ENCODE measurements at places on chromosomes 7 and 10. TPM values are rescaled to one million over a fixed set of nuclear protein-coding genes. Genes with fewer than 3 reads are reported as not detected.

Gene OPN1SW
- total RNA-seq: not detected

Gene MKX
- total RNA-seq: 1.6 TPM

Gene KMT2E
- total RNA-seq: 88.2 TPM

Gene BRAT1
- total RNA-seq: 24.4 TPM

Gene VAX1
- not detected for total RNA-seq

Gene CUL1
- total RNA-seq: 47.5 TPM

Gene CFAP70
- total RNA-seq: 11.3 TPM

Gene DOCK1
- 44.8 TPM for total RNA-seq

DNA sequence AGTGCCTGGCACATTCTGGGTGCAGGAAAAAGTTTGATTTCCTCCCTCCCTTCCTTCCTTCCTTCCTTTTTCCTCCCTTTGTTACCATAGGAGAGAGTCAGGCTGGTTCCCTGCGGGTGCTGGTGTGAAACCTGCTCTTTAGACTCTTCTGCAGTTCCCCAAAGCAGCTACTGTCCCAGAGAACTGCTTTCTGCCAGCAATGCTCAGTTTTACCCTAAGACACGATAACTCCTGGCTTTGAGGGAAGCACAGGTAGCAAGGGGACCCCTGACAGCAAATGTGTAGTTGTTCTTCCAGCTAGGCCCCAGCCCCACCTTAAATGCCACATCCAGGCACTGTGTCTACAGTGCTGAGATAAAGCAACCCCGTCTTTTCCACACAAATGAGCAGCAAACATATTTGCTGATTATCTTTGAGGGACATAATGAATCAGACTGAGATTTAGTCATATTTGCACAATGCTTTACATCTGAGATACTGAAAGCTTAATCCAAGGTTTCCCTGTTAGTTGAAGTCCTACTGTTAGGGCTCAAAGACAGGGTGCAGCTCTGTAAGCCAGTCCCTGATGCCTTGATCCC lies 55.5 kb downstream of the MET start:
- no peaks in the 10 kb centered on the region for H3K27me3 ChIP-seq
- H3K36me3 ChIP-seq: no peaks in the 10 kb centered on the region

GRCh38 chr7:1650363-1651030 lies 19.6 kb upstream of the ELFN1 start:
- no peak overlapping the region for H3K27ac ChIP-seq
- no peaks in the 10 kb centered on the region for H3K4me1 ChIP-seq
- H3K36me3 ChIP-seq: no peaks in the 10 kb centered on the region

- H3K36me3 ChIP-seq: no peaks in the 10 kb centered on the region
- H3K4me3 ChIP-seq: no peak overlapping the region
- no peak for DNase-seq
- H3K27ac ChIP-seq: no peak overlapping the region
- H3K4me1 ChIP-seq: no peaks in the 10 kb centered on the region
Measured at GRCh38 chr10:65040796-65041195, 1519.6 kb downstream of the REEP3 start.

- H3K27me3 ChIP-seq: no peaks in the 10 kb centered on the region
- DNase-seq: no peak
- H3K4me1 ChIP-seq: no peaks in the 10 kb centered on the region
- no peak overlapping the region for H3K4me3 ChIP-seq
- H3K27ac ChIP-seq: no peak overlapping the region
Measured at GRCh38 chr10:44769450-44769849, 141.7 kb upstream of the TMEM72 start.

GRCh38 chr7:129990403-129991192 lies 37.8 kb upstream of the UBE2H start:
- H3K36me3 ChIP-seq: no peaks in the 10 kb centered on the region
- H3K4me3 ChIP-seq: no peak overlapping the region
- H3K4me1 ChIP-seq: no peaks in the 10 kb centered on the region
- H3K27me3 ChIP-seq: no peaks in the 10 kb centered on the region
- DNase-seq: no peak

DNA sequence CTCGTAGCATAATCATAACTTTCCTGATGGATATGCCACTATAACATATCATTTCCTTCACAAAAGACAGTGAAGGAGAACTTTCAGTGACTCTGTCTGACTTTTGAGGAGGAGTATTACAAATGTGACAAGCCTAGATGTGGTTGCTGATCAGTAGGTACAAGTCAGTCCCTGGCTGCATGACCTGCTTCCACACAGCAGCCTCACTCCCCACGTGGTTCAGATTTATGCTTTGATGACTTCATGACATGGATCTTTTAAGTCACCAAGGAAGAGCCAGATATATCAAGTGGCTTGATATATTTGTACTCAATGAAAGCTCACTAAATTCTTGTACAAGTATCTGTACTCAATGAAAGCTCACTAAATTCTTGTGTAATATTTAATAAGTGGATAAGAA lies 50.9 kb upstream of the MKLN1 start:
- DNase-seq: no peak
- H3K36me3 ChIP-seq: no peaks in the 10 kb centered on the region
- H3K27me3 ChIP-seq: no peaks in the 10 kb centered on the region
- H3K4me1 ChIP-seq: no peaks in the 10 kb centered on the region

- no peaks in the 10 kb centered on the region for H3K4me1 ChIP-seq
- no peak overlapping the region for H3K27ac ChIP-seq
- no peaks in the 10 kb centered on the region for H3K36me3 ChIP-seq
- no peaks in the 10 kb centered on the region for H3K27me3 ChIP-seq
Measured at GRCh38 chr7:46909601-46910051, 672.3 kb downstream of the TNS3 start.

- H3K4me1 ChIP-seq: peaks cover 17% of the 10 kb centered on the region
- no peak overlapping the region for H3K27ac ChIP-seq
- H3K4me3 ChIP-seq: no peak overlapping the region
- no peak for DNase-seq
Measured at GRCh38 chr7:159066816-159067575, 77.7 kb downstream of the VIPR2 start.

- H3K27me3 ChIP-seq: no peaks in the 10 kb centered on the region
- no peaks in the 10 kb centered on the region for H3K4me1 ChIP-seq
- H3K27ac ChIP-seq: no peak overlapping the region
- DNase-seq: no peak
- H3K36me3 ChIP-seq: no peaks in the 10 kb centered on the region
Measured at GRCh38 chr7:142033154-142033553, 37.5 kb downstream of the MGAM start.

GRCh38 chr7:1112109-1112508 lies 24.2 kb downstream of the GPER1 start:
- DNase-seq: peak; percentile 39
- H3K36me3 ChIP-seq: no peaks in the 10 kb centered on the region
- H3K4me1 ChIP-seq: no peaks in the 10 kb centered on the region

- peaks cover 9% of the 10 kb centered on the region for H3K4me1 ChIP-seq
- no peaks in the 10 kb centered on the region for H3K36me3 ChIP-seq
- no peak overlapping the region for H3K4me3 ChIP-seq
- H3K27ac ChIP-seq: no peak overlapping the region
Measured at GRCh38 chr7:64946772-64947171, 43.7 kb downstream of the ZNF273 start.

DNA sequence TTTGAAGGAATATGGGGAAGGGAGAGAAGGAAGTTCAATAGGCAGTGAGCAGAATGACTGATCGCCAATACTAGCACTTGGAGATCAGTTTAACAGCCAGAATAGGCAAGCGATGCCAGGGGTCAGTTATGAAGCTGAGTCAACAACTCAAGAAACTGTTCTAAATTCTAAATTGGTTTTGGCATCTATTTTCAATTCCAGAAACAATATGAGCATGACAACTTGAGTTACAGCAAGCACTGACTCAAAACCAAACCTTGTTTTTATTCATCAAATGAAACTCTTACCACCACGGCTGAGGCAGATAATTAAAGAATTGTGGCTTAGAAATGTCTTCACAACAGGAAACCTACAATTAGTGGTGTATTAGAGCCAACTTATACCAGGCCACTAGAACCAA lies 180.5 kb upstream of the ASAH2 start:
- no peaks in the 10 kb centered on the region for H3K36me3 ChIP-seq
- no peak overlapping the region for H3K4me3 ChIP-seq
- DNase-seq: no peak
- H3K27ac ChIP-seq: peak overlapping the region; percentile 16
- no peaks in the 10 kb centered on the region for H3K27me3 ChIP-seq

- DNase-seq: peak; percentile 88
- no peaks in the 10 kb centered on the region for H3K36me3 ChIP-seq
- H3K27ac ChIP-seq: no peak overlapping the region
Measured at GRCh38 chr10:118423800-118424442, 81.8 kb upstream of the FAM204A start.

GRCh38 chr10:548238-548901 lies 141.1 kb downstream of the DIP2C start:
- H3K36me3 ChIP-seq: no peaks in the 10 kb centered on the region
- H3K4me1 ChIP-seq: peaks cover 25% of the 10 kb centered on the region
- H3K27ac ChIP-seq: no peak overlapping the region

GRCh38 chr10:126115886-126116285 lies 219.5 kb downstream of the FANK1 start:
- no peaks in the 10 kb centered on the region for H3K27me3 ChIP-seq
- H3K4me1 ChIP-seq: no peaks in the 10 kb centered on the region
- no peak for DNase-seq
- no peaks in the 10 kb centered on the region for H3K36me3 ChIP-seq

DNA sequence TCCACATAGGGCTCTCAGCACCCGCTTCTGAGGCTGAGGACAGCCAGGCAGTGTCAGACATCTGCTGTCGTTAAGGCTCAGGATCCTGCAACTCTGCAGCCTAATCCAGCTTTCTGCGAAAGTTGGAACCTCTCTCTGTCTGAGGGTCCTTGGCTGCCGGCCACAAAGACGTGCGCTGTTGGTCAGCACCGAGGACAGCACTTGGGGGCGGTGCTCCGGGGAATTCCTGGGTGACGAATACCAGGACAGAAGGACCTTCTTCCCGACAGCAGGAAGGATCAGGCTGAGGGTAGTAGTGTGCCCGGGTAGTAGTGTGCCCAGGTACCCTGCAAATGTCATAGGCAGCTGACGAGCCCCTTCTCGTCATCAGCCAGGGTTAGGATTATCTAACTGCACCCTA lies 16.0 kb upstream of the RASGEF1A start:
- no peaks in the 10 kb centered on the region for H3K36me3 ChIP-seq
- no peak overlapping the region for H3K27ac ChIP-seq
- peaks cover 28% of the 10 kb centered on the region for H3K27me3 ChIP-seq
- DNase-seq: no peak
- peaks cover 8% of the 10 kb centered on the region for H3K4me1 ChIP-seq
- no peak overlapping the region for H3K4me3 ChIP-seq

DNA sequence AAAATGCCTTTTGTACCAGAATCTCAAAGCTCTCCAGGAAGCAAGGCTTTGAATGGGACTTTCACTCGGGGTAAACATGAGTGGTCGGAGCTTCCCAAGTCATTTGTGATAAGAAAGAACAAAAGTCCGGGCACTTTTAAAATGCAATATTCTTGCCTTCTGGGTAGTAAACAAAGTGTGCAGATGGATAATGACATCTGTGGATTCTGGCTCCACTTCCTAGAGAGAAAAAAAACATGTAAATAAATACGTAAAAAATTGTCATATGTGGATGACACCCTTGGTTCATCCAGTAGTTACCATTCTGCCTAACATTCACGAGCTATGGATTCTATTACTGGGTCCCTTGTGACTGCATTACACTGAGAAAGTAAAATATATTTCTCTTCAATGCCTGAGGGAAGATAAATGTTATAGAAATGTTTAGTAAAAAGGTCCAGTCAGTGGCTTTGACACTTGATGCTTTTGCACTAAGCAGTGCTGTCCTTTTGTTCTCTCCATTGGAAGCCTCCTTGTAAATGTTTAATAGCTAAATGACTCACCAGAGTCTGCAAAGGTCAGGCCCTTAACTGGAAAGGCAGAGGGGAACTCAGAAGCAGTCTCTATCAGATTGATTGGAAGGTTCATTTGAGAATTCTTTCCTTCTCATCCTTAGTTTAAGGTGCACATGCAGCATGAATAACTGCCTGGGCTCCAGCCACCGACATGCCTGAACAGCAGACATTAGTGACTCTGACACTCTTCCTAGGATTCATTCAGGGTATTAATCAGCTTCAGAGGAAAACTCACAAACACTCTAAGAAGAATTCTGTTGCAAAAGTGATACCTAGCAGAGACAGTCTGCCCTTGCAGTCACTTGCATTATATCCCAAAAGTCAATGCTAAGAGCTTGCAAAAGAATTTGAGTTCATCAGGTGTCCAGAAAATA lies 11.7 kb upstream of the EDRF1 start:
- no peak for DNase-seq
- H3K27ac ChIP-seq: no peak overlapping the region
- H3K4me1 ChIP-seq: peaks cover 6% of the 10 kb centered on the region
- H3K4me3 ChIP-seq: no peak overlapping the region
- no peaks in the 10 kb centered on the region for H3K36me3 ChIP-seq

- no peak for DNase-seq
- no peaks in the 10 kb centered on the region for H3K36me3 ChIP-seq
- peaks cover 14% of the 10 kb centered on the region for H3K4me1 ChIP-seq
Measured at GRCh38 chr7:95478272-95479037, 7.3 kb upstream of the ASB4 start.

DNA sequence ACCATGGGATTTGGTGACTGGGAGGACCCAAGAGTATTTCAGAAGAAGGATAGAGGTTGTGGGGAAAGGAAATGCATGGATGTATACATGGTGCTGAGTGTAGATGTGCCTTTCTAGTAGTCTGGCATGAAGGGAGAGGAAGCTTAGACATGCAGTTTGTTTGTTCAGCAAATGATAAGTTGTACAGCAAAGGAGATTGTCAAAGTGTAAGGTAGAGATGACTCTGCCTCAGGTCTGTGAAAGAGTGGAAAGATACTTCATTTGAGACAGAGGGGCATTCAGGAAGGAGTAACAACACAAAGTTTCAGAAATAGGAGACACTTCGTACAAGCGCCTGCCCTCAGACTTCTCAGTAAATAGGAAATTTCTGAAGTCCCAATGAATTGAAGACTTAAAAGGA lies 152.3 kb downstream of the CELF2 start:
- H3K27ac ChIP-seq: peak overlapping the region; percentile 61
- peak overlapping the region; percentile 72 for H3K4me3 ChIP-seq
- DNase-seq: no peak
- H3K4me1 ChIP-seq: peaks cover 65% of the 10 kb centered on the region
- no peaks in the 10 kb centered on the region for H3K27me3 ChIP-seq

DNA sequence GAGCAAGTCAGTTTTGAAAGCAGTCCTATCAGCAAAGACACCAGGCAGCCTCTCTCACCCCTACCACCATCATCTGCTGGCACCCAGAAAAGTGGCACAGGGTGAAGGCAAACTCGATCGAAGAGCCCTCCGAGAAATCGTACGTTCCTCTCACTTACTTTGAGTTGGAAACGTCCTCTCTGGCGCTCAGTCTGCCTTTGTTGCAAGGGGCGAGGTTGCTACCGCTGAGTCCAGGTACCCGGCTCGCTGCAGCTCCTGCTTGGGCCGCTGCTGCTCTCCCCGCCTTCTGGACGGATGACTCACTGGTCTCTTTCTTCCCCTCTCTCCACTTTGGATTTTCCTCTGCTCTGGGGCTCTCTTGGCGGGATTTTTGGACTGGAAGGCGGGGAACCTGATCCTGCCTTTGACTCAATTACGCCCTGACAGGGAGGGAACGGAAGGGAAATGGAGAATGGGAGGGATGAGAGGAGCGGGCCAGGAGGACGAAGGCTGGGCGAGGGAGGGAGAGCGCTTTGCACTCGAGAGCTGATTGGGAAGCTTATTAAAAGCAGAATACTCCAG lies at the start of gene PTN:
TSS of gene PTN (minus strand) at position 453 of the 561 bp plus-strand sequence. CDS start 88,760 bp downstream, outside the sequence.
- H3K4me1 ChIP-seq: no peaks in the 10 kb centered on the region
- H3K27ac ChIP-seq: no peak within 1 kb of the TSS
- H3K27me3 ChIP-seq: no peaks in the 10 kb centered on the region
- DNase-seq: no peak
